ENCODE measurements at places on chromosomes 1 and 21. TPM values are rescaled to one million over a fixed set of nuclear protein-coding genes. Genes with fewer than 3 reads are reported as not detected.

The ZMYND12 gene
- 0.44 TPM for total RNA-seq

The YY1AP1 gene
- total RNA-seq, result 109 TPM

The KRTAP10-7 gene
- total RNA-seq, result not detected

The CCDC24 gene
- 0.40 TPM for total RNA-seq

The RGS13 gene
- 0.56 TPM for total RNA-seq

The COL6A1 gene
- 17.1 TPM for total RNA-seq

The UMODL1 gene
- 1.7 TPM for total RNA-seq

The LAPTM5 gene
- total RNA-seq, result 659 TPM

The SPATA21 gene
- not detected for total RNA-seq

DNA sequence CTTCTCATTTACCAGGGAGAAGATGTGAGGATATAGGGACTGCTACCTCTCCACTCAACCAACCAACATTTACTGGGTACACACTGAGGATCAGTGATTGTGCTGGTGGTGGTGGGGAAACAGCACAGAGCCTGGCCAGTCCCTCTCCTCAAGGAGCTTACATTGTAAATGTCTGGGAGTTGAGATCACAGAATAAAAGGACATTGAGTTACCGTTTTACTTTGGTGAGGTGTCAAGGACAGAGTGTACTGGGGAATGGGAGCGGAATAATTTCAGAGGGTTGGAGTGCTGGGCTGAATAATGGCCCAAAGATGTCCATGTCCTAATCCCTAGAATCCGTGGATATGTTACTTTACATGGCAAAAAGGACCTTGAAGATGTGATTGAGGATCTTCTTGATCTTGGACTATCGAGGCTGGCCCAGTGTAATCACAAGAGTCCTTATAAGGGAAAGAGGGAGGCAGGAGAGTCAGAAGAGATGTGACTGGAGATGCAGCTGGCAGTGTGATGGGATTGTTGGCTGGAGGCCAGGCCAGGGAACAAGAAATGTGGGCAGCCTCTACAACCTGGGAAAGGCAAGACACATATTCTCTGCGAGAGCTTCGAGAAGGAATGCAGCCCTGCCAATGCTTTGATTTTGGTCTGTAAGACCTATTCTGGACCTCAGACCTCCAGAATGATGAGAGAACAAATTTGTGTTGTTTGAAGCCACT is 26.6 kb upstream of the RWDD3 start:
- DNase-seq, result no peak

DNA sequence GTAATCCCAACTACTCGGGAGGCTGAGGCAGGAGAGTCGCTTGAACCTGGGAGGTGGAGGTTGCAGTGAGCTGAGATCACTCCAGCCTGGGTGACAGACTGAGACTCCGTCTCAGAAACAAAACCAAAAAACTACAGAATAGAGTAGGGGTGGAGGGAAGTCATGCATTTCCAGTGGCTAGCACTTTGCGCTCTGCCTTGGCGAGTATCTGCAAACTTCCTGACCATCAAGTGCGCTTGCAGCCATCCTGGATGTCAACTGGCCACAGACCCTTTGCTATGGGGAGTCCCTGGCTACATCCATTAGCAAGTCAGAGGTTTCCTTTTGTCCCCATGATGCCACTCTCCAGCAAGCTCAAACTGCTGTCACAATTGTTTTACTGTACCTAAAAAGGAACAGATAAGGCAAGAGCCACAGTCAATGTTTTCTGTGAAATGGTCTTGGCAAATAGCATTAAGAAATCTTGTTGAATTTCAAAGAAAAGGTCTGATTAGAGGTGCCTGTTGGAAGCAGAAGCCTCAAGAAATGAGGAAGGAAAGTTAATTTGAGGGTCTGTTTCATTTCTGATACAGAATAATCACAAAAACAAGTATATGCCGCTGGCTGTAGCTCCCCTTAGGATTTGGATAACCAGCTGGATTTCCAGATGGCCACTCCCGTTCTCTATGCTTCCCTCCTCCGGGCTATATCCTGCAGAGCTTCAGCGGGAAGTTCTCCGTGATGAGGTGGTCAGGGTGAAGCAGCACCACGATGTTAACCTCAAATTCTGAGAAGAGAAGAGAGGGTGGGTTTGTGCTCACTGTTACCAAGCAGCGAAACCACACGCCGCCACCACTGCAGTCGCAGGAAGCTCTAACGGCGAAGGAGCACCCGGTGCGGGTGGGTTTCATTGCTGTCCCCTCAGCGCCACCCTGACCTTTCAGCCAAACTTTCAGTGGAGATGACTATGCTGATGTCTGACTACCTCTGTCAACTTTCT is 42.0 kb downstream of the VPS26C start:
- DNase-seq, result peak; percentile 41

DNA sequence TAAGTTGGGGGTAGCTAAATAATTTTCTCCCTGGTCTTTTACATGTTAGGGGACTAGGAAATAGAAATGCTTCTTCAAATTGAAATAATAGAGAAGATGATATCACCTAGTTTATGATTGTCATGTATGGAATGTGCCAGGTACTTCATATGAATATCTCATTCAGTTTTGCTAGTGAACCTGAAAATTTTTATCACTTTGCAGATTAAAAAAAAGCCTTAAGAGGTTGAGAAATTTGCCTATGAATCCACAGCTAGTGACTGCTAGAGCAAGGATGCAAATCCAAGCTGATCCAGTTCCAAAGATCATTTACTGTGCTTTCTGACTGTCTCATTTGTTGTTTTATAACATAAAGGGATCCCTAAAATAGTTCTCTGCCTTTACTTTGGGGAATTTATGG is 24.7 kb downstream of the RNF2 start:
- no peak for DNase-seq

DNA sequence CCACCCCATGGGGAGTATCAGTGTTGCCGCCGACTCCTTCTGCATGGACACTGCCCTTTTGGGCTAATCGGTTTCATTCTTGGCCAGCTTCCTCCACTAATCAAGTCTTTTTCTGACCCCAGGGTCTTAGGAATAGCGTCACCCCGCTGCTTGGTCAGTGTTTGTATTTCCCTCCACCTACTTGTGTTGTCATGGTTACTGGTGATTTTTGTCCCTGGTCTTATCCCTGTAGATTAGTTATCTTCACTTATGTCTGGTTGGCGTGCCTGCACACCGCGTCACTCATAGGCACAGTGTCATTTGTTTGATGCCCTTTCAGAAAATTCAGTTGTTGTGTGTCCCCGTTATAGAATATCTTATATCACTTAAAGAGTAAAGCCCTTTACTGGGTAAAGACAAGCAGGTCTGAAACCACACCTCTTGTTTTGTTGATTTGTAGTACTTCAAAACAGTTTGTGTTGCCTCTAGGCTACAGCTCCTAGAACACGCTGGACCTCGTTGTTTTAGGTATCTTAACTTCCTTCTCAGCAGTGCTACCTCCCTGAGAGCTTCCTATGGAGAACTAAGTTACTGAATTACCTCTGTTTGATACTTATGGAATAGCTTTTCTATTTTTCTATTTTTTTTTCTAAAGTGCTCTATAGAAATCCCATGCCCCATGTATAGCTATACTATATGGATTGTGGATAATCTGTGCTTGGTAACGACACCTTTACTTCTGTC is 868 bp downstream of the PPP1R12B start:
- DNase-seq, result peak; percentile 5

- DNase-seq, result no peak
These were observed 13.2 kb downstream of the FMO3 start for GRCh38 chr1:171103862-171104261.

GRCh38 chr1:156980551-156980950 is 60.1 kb downstream of the LRRC71 start:
- DNase-seq, result no peak

DNA sequence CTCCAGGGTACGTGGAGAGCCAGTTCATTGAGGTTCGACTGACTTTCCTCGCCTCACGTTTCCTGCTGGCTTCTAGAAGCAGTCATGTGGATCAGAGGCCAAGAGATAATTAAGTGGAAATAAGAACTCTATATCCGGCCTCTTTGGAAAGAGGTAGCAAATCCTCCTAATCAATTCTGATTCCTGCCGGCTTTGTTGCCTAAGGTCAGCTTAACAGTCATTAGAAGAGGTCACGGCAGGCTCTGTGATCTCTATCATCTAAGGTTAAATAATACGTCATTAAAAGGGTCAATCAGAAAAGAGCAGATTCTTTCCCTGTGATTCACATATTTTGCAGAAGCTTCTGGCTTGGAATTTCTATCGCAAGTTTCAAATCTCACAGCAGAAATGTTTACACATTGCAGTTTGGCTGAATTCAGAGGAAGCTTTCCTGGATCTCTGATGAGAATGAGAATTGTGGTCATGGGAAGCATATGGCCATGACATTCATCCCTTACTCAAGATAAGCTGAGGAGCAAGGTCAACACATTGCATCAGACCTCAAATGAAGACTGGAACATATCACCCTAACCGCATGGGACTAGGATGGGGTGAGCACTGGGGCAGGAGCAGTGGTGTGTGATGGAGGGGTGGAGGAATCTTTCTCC is 189.4 kb downstream of the PBX1 start:
- no peak for DNase-seq

- no peak for DNase-seq
These were observed 27.8 kb downstream of the SELL start for GRCh38 chr1:169683661-169684060.

- no peak for DNase-seq
These were observed 51.7 kb upstream of the ACADM start for GRCh38 chr1:75672528-75673393.

DNA sequence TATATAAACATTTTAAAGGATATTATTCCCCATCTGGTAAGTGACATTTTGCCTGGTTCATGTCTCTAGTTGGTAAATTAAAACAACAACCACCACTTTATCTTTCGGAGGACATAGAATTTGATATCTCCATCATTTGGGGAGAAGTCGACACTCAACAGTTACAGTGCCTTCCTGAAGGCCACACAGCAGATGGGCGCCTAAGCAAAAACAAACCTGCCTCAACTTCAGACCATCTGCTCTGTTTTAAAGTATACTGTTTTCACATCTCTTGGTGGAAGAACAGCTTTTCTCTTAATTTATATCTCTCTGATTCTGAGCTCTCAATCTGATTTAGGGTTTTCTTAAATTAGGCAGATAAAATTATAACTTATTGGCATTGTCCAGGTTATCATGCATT is 282.2 kb downstream of the RYR2 start:
- no peak for DNase-seq

DNA sequence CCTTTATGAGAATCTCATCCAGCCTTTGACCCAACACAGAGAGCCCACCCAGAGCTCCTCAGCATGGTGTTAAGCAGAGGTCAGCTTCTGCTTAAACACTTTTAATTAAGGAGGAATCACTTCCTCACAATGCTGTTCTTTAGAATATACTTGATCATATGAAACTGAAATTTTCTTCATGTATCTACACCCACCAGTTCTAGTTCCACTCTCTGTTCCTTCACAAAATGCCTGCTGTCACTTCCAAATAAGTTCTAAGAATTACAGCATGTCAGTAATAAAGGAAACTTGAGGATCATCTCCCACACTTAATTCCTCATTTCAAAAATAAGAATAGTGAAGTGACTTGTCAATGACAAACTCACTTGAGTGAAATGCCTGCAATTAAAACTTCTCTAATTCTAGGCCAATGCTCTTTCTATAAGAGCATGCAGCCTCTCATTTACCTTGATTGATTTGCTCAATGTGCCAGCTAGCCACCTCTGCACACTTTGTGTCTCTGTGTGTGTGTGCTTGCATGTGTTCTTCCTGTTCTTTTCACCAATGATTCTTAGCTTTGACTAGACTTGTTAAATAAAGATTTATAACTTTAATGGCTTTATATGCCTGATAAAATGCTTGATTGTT is 356.3 kb downstream of the PLPP3 start:
- DNase-seq, result no peak

DNA sequence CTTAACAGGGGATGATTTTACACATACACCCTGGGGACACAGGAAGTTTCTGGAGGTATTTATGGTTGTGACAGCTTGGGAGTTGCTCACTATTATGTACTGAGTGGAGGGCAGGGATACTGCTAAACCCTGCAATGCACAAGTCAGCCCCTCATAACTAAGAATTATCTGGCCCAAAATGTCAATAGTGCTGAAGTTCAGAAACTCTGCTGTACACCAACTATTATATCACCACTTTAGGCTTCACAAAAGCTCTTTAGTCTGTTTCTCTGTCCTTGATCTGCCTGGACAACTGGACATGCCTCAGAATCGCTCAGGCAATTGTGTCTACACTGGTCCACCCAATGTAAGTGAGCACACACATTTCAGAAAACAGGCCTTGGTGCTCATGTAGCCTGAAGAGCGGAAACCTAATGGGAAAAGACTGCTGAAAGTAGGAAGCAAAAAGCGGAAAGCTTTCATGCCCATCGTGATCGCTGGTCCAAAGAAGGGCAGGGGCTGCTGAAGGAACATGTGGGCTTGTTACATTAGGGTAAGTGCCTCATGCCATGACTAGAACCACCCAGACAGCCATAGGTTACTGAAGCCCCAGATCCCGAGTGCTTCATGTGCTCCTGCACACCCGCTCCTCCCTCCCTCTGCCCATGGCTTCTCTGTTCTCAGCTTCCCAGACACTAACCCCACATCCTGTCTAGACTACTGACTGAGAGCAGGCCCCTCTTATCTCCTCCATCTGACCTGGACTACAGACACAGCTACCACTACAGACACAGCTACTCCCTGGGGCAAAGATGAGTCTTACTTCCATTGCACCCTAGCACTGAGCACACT is 73.5 kb downstream of the LRIG2 start:
- DNase-seq, result peak; percentile 12

GRCh38 chr1:162488219-162488618 is 9.4 kb upstream of the UHMK1 start:
- DNase-seq, result no peak

- DNase-seq, result no peak
These were observed 70.3 kb downstream of the TNFSF18 start for GRCh38 chr1:172980456-172980855.

DNA sequence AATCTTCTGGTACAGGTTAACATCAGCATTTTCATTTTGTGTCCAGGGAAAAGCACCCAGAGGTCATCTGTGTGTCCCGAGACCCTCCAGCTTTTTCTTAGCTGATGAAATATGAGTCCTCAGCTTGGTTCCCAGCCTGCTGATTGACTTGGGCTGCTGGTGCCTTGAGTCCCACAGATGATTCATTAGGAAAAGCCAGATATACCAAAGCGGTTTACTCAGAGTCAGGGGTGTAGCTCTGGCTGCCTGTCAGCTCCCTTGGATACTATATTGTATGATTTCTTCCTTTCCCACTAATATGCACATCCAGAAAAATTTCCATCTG is 43.7 kb upstream of the MAB21L3 start:
- no peak for DNase-seq

GRCh38 chr1:24567792-24568388 is 12.0 kb downstream of the NCMAP start:
- DNase-seq, result peak; percentile 40

GRCh38 chr1:164640686-164641352 is 81.8 kb downstream of the PBX1 start:
- DNase-seq, result no peak

All from naive thymus-derived CD4-positive, alpha-beta T cell (primary cell).